Stimulated activated CD8-positive, alpha-beta memory T cell treated with anti-CD3 and anti-CD28 coated beads, Interleukin-4, amount 100 ng/mL, for 1 hour (primary cell): ENCODE measurements at places on chromosomes 16 and 17.

DNA sequence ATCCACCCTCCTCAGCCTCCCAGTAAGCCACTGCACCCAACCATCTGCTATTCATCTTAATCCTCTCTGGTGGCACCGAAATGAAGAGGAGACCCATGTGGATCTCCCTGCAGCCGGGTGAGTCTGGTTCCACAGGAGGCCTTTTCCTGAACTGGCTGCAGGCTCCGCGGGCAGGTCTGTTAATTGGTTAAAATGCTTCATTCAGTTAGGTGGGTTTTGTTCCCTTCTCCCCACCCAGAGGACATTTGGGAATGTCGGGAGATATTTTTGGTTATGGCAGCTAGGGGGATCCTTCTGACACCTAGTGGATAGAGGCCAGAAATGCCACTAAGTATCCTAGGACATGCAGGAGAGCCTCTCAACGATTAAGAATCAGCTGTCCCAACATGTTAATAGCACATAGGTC lies 16.7 kb downstream of the C16orf54 start:
- DNase-seq: no peak

DNA sequence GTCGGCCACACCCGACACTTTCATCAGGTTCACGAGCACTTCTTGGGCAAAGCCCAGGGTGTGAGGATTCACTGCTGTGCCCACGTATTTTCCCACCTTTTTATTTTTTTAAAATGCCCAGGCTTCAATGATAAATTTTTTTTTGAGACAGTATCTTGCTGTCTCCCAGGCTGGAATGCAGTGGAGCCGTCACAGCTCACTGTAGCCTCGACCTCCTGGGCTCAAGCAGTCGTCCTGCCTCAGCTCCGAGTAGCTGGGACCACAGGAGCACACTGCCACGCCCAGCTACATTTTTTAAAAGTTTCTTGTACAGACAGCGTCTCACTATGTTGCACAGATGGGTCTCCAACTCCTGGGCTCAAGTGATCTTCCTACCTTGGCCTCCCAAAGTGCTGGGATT lies 17.8 kb downstream of the UTS2R start:
- DNase-seq: no peak

GRCh38 chr16:397736-398332 lies 835 bp downstream of the NME4 start:
- DNase-seq: no peak

GRCh38 chr17:69860142-69860680 lies 214.8 kb upstream of the KCNJ16 start:
- no peak for DNase-seq

GRCh38 chr17:70653850-70654249 lies 484.5 kb downstream of the KCNJ2 start:
- DNase-seq: no peak

GRCh38 chr16:46889942-46890300 lies 5.8 kb downstream of the GPT2 start:
- DNase-seq: no peak

GRCh38 chr16:90084215-90084950 lies 7.3 kb upstream of the PRDM7 start:
- no peak for DNase-seq

- no peak for DNase-seq
Measured at GRCh38 chr17:63564562-63564961, 14.3 kb downstream of the DCAF7 start.

DNA sequence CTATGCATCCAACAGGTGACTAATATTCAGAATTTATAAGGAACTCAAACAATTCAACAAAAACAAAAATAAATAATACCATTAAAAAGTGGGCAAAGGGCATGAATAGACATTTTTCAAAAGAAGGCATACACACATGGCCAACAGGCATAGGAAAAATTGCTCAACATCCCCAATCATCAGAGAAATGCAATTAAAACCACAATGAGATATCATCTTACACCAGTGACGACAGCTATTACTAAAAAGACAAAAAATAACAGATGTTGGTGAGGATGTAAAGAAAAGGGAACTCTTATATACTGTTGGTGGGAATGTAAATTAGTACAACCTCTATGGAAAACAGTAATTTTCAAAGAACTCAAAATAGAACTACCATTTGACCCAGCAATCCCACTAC lies 250.4 kb upstream of the N4BP1 start:
- DNase-seq: no peak

DNA sequence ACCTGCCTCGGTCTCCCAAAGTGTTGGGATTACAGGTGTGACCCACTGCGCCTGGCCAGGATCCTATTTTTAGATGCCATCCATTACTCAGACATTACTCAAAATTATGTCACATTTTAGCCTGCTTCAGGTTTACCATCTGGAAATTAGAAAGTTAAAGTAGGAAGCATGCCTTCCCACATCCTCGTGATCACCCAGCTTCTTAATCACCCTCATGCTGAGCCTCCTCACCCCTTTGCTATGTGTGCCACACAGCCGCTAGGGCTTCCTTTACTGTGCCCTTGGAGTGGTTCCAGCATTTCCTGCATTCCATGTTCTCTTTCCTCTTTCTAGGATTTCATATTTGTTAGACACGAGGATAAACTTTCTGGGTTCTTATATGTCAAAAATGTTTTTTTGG lies 9.3 kb downstream of the ADORA2B start:
- DNase-seq: no peak

DNA sequence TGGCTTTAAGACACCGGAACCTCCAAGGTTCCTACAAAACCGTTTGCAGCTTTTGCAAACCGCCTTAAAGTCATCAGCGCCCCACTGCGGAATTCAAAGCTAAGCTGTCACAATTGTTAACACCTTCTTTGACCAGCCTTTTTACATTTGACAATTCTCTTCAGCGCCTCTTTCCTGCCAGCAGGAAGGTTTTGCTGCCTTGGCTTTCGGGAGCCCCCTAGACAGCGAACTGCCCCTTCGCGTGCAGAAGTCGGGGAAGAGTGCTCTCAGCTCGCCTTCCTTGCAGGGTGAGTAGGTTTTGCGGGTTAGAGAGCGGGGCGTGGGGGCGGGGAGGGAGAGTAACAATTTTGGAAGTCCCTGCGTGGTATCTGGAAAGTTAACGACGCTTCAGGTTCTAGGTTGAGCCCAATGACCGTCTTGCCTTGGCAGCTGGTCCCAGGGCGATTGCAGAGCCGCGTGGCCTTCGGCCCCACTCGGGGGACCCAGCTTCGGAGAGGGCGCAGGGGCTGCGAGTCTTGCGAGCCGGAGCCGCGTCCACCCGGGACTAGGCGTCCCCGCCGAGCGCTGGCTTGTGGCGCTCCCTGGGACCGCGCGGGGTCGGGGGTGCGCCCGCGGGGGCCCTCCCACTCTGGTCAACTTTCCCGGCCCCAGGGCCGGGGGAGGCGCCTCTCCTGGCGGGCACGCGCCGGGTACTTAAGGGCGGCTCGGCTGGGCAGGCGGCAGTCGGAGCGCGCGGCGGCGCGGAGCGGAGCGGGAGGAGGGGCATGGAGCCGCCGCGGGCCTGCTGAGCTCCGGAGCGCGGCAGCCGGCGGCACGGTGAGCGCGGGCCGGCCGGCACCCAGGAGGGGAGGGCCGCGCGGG lies at the start of gene HAS3:
Gene HAS3 (plus strand): TSS at position 153 of the 861 bp plus-strand sequence. CDS start 3,743 bp downstream, outside the sequence.
- no peak for DNase-seq

DNA sequence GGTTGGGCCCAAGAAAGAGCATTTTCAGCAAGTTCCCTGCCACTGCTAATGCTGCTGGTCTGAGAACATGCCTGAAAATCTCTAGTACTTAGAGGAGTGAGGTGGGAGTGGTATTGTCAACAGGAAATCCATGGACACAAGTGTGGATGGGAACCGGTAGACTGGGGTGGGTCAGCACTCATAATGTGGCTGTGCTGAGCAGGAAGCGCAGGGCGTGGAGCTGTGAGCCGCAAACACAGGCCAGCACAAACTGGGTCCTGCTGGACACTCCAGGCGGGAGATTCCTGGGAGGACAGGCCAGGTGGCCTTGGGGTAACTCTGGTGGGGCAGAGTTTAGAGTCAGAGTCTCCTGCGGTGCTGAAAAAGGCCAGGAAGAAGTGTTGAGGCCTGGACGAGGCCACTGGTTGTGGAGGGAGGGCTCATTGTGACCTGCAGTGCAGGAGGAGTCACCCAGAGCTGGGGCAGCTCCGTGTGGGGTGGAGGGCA lies 62.6 kb downstream of the BANP start:
- DNase-seq: no peak

DNA sequence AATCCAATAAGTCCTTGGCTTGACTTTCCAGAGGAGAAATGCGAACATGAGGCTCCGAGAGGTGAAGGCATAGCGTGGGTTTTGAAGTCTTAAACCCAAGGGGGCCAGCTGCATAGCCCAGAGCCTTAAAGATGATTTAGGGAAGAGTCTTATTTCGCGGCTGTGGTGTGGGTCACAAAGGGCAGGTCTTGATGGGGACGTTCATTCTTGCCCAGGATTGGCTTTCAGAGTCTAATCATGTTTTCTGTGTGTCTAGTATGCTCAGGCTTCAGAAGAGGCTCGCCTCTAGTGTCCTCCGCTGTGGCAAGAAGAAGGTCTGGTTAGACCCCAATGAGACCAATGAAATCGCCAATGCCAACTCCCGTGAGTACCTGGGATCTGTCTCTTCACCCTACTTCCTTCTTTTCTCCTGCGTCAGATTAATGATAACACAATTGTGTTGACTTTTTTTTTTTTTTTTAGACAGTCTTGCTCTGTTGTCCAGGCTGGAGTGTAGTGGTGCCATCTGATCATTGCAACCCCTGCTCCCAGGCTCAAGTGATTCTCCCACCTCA lies 951 bp downstream of the RPL19 start:
- no peak for DNase-seq

- DNase-seq: no peak
Measured at GRCh38 chr17:8893059-8893458, 25.6 kb upstream of the PIK3R6 start.

DNA sequence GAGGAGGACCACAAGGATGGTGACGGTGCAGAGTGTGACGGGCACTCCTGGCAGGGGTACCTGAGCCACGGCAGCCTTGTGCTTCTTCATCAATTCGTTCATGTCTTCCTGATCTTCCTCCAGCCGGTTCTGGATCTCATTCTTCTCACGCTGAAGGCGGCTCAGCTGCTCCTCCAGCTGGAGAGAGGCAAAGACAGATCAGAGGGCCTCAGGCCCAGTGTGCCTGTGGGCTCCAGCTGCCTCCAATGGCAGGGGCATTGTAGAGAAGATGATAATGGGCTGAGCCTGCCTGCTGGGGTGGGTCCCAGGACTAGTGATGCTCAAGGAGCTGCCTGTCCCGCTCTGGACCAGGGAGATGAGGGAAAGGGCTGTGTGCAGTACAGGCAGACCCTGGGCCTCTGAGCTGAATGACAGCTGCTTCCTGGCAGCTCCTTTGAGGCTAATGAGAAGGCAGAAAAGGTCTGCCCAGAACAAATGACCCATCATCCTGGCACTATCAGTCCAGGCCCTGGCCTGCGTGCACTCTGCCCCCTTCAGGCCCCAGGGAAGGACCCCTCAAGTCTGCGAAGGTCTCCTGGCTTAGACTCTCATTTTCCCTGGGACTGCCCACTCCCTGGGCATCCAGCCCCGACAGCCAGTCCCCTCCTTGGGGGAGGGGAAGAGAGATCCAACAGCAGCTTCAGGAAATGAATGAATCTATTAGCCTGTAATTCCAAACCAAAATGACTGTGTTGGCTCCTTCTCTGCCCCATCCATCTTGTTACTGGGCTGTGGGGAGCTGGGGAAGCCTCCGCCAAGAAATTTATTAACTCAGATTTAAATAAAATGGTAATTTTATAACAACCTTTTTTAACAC lies 48.0 kb downstream of the PIPOX start:
- DNase-seq: no peak

GRCh38 chr16:80417706-80418271 lies 123.0 kb upstream of the DYNLRB2 start:
- DNase-seq: no peak
